ENCODE measurements at places on chromosomes 6 and 20.
A peak's percentile ranks its signal among the peaks of the same experiment; 100 is the strongest.

- DNase-seq, result no peak
Observed at GRCh38 chr6:101462576-101462975, 69.1 kb downstream of the GRIK2 start.

DNA sequence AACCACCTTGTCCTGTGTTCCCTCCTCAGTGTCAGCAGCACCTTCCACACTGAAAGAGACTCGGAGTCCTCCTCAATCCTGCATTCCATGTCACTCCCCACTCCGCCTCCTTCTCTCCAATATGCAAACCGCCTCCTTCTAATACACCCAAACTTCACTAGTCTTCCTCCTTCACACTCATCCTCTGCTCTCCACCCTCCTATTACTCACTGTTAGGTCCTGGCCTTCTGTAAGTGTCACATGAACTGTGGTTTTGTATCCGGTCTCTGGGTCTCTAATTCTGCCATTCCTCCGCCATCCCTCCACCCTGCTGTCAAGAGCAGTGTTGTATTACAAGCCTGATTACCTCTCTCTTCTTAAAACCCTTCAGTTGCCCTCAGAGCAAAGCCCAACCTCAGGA lies 200.5 kb upstream of the CDYL start:
- no peak for DNase-seq

- DNase-seq, result no peak
Observed at GRCh38 chr20:36154700-36155628, at the start of gene EPB41L1. Gene EPB41L1 (plus strand): TSS chr20:36154740. CDS start chr20:36173778, 19,038 bp downstream.

- DNase-seq, result peak; percentile 67
Observed at GRCh38 chr6:112337209-112337638, 9.9 kb upstream of the RFPL4B start.

- no peak for DNase-seq
Observed at GRCh38 chr6:155008625-155009024, 13.5 kb downstream of the TIAM2 start.

DNA sequence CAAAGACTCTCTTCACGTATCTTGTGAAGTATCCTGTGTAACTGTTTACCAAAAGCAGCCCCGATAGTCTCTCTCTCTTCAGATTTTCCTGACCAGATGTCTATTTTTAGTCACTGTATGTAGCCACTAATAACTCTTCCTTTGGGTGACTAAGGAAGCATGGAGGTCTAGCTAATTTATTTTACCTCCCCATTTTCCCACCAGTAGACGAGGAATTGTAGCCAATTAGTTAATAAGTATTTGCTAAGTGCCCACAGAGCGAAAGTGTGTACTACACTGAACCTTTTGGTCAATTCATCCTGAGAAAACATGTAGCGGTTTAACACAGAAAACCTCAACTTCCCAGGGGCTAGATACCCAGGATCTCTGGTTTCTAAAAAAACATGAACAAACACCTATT lies 180.6 kb downstream of the TBX18 start:
- no peak for DNase-seq

GRCh38 chr6:165776691-165777090 lies 113.7 kb upstream of the PDE10A start:
- DNase-seq, result no peak

- DNase-seq, result peak; percentile 79
Observed at GRCh38 chr6:136669299-136669699, 119.1 kb upstream of the MAP7 start.

GRCh38 chr20:40955326-40955725 lies 73.3 kb upstream of the TOP1 start:
- no peak for DNase-seq

- no peak for DNase-seq
Observed at GRCh38 chr6:80550748-80551147, 444.3 kb downstream of the BCKDHB start.

DNA sequence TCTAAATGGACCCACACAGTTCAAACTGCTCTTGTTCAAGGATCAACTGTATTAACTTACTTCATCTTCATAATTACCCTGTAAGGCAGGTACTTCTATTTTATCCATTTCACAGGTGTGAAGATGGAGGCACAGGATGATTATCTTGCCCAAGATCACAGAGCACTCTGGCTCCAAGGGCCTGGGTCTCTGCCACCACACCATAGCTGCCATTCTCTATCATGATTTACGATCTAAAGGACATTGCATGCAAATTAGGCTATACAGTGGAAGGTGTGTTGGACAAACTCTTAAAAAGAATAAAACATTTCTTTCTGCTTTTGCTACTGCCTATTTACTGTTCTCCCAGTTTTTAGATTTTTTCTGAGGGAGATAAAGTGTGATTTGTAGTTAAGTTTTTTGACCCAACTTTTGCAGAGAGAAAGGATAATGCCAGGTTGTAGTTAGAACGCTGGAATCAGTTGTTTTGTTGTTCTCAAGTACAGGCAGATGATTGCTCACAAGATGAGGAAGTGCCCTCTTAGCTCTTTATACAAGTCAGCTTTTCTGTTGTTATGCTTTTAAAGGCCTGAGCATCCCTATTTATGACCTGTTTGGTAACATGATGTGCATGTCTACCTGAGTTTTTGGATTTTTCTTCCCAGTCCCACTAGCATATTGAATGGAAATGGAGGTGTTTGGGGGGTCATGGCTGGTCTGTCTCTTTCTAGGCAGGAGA lies 247.9 kb downstream of the ZFAND3 start:
- no peak for DNase-seq

Measured in AG09319 (cell line).